Kidney tubule cell (primary cell): ENCODE measurements at places on chromosomes 6 and 20.
A peak's percentile ranks its signal among the peaks of the same experiment; 100 is the strongest.

GRCh38 chr20:13610184-13610583, 28.5 kb downstream of the TASP1 start:
- no peak for DNase-seq

- DNase-seq, result no peak
Measured at GRCh38 chr6:89612121-89612520, 26.4 kb downstream of the LYRM2 start.

DNA sequence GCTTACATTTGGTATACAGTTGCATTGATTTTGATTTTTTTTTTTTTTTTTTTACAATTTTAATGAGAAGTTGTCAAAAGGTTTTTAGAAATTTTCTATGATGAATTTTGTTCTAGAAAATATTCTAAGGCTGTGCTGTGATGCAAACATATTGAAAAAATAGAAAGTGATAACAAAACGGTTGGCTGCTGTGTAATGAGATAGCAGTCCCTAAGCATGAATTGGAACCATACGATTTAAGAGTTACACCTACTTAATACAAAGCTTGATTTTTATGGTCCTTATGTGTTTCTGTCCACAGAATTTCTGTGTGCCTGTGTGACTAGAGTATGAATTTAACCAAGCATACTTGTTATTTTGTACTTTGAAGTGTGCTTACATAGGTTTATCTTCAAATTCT, 12.1 kb downstream of the HIVEP1 start:
- no peak for DNase-seq

DNA sequence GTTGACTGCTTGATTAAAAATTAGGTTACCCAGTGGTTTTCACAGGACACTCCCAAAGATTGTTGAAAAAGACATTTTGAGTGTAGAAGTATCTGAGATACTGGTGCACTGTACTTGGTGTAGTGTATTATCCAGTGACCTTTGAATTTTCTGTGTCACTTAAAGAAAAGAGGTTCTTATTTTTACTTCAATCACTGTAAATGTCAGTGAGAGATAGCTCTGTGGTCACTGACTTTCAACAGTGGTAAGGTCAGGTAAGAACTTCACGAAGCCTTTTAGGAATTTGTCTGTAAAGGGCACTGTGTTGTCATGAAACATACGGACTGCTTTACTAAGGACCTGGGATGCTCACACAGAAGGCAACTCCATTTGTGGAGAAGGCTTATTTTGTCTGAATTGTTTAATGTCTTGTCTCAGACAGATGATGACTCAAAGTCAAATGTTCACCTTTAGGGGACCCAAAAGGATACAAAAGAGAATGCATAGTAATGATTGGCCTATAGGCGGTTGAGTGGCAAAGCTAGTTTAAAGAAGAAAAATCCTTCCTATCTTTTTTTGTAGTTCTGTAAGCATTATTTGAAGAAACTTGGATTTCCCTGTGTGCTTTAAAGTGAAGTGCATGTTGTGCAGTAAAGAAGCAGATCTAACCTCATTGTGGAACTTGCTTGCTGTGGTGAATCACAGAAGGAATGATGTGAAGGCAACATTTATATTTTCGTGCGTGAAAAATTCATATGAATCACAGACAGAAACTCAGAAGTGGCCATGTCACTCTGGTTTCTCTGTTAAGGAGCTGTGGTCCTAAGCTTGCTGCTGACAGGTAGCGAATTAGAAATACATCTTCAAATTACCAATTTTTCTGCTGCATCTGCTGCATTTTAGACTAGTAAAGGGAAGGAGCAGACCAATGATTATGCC, 47.3 kb downstream of the ZFAND3 start:
- peak; percentile 68 for DNase-seq

DNA sequence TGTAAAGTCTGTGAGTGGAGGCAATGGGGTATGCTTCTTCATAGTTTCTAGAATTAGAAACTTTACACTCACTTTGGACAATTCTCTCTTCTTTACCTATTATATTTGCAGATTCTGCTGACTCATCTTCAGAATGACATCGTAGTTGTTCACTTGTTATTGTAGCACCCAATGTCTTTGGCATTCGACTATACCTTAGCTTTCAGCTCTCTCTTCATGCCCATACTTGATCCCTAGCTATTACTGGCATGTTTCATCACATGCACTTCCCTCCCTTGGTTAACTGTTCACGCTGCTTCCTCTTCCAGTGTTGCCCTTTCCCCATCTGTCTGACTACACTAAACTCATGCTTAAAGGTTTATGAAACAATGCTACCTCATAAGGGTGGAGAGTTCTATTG, 298.1 kb upstream of the TCF21 start:
- peak; percentile 43 for DNase-seq

- DNase-seq, result peak; percentile 34
Measured at GRCh38 chr6:143270026-143270425, 180.5 kb downstream of the ADAT2 start.

DNA sequence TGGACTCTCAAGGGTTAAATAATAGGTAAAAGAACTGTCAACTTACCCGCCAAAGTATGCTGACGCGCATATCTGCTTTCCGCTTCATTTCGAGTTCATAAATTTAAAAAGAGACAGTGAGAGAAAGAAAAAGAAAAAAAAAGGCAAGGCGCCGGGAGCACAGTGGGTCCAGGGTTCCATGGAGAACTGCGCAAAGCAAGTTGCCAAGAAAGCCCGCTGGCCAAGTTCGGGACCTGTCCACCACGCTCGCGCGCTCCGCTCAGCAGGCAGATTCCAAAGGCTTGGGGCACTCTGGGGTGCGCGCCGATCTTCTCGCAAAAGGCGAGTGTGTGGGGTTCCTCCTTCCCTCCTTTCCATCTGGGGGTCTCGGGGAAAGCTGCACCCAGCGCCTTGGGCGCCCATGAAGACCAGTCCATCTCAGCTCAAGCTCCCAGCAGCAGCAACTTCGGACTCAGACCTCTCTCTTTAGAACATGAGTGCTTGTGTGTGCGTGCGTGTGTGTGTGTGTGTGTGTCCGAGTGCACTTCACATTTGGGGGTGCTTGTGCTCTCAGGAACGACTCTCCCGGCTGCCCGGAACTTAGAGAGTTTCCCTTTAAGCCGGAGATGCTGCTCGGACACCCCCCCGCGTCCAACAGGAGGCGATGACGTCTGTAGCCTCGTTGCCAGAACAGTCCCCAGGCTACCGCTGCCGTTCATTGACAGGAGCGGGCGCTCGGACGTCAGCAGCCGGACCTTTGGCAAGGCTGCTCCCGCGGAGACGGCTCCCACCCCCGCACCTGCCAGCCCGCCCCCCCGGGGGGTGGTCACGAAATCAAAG, 180.0 kb downstream of the TBXT start:
- DNase-seq, result peak; percentile 63
